Large intestine (tissue), 12 donors: ENCODE measurements at places on chromosomes 2 and 18. TPM values are rescaled to one million over a fixed set of nuclear protein-coding genes. Genes with fewer than 3 reads are reported as not detected.

RPRM gene
- polyA plus RNA-seq: 3.2 TPM

GRB14 gene
- 8.7 TPM for polyA plus RNA-seq

SMAD7 gene
- polyA plus RNA-seq: 59.4 TPM

RGPD4 gene
- 0.01 TPM for polyA plus RNA-seq

CCT7 gene
- polyA plus RNA-seq: 169 TPM

TRABD2A gene
- polyA plus RNA-seq: 18.0 TPM

LRATD1 gene
- polyA plus RNA-seq: 67.3 TPM

RGPD8 gene
- 3.9 TPM for polyA plus RNA-seq

CAPN13 gene
- 19.7 TPM for polyA plus RNA-seq

SLC30A3 gene
- polyA plus RNA-seq: 0.57 TPM

IL18R1 gene
- 6.9 TPM for polyA plus RNA-seq

LYG2 gene
- polyA plus RNA-seq: 0.16 TPM

PTGR3 gene
- polyA plus RNA-seq: 46.9 TPM

SIX2 gene
- polyA plus RNA-seq: 0.03 TPM

- DNase-seq: no peak
- no peaks in the 10 kb centered on the region for H3K36me3 ChIP-seq
- no peak overlapping the region for H3K27ac ChIP-seq
- H3K27me3 ChIP-seq: no peaks in the 10 kb centered on the region
- no peak overlapping the region for H3K4me3 ChIP-seq
- no peaks in the 10 kb centered on the region for H3K4me1 ChIP-seq
Measured at GRCh38 chr2:72236445-72237067, 88.9 kb upstream of the CYP26B1 start.

- no peaks in the 10 kb centered on the region for H3K36me3 ChIP-seq
- no peak overlapping the region for H3K27ac ChIP-seq
- no peak for DNase-seq
- no peak overlapping the region for H3K4me3 ChIP-seq
- no peaks in the 10 kb centered on the region for H3K4me1 ChIP-seq
- no peaks in the 10 kb centered on the region for H3K27me3 ChIP-seq
Measured at GRCh38 chr2:191580581-191580980, 97.4 kb upstream of the NABP1 start.

DNA sequence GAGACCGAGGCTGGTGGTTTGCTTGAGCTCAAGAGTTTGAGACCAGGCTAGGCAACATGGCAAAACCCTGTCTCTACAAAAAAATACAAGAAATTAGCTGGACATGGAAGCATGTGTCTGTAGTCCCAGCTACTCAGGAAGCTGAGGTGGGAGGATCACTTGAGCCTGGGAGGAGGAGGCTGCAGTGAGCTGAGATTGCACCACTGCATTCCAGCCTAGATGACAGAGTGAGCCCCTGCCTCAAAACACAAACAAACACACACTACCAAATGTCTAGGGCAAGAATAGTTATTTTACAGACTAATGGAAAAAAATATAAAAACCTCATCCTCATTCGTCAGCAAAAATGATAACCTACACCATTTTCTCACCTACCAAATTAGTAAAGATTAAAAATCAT, 15.3 kb downstream of the BUB1 start:
- H3K36me3 ChIP-seq: peaks cover 13% of the 10 kb centered on the region
- H3K27ac ChIP-seq: no peak overlapping the region
- DNase-seq: no peak
- H3K4me1 ChIP-seq: peaks cover 4% of the 10 kb centered on the region
- H3K27me3 ChIP-seq: no peaks in the 10 kb centered on the region

DNA sequence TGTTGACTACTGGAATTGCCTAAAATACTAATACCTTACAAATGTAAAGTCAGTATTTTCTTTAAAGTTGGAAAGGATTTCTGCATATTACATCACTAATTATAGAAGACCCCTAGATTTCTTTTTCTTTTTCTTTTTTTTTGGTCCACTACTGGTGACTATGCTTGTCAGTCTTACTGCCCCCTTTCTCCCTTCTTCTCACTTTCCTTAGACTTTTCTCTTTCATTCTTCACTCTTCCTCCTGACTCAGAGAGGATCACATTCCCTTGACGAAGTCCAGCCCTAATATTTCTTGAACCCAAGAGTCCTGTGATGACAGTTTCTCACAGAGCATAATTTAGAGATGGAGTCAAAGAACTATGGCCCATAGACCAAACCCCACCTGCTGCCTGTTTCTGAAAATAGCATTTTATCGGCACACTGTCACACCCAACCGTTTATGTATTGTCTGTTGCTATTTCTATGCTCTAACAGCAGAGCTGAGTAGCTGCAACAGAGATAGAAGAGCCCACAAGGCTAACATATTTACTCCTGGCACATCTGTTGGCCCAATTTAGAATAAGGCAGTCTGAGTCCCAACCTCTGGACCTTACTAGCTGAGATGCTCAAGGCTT, 40.6 kb upstream of the RIOK3 start:
- H3K4me1 ChIP-seq: peaks cover 3% of the 10 kb centered on the region
- no peaks in the 10 kb centered on the region for H3K36me3 ChIP-seq
- H3K27ac ChIP-seq: no peak overlapping the region
- H3K27me3 ChIP-seq: no peaks in the 10 kb centered on the region
- H3K4me3 ChIP-seq: no peak overlapping the region
- DNase-seq: no peak

DNA sequence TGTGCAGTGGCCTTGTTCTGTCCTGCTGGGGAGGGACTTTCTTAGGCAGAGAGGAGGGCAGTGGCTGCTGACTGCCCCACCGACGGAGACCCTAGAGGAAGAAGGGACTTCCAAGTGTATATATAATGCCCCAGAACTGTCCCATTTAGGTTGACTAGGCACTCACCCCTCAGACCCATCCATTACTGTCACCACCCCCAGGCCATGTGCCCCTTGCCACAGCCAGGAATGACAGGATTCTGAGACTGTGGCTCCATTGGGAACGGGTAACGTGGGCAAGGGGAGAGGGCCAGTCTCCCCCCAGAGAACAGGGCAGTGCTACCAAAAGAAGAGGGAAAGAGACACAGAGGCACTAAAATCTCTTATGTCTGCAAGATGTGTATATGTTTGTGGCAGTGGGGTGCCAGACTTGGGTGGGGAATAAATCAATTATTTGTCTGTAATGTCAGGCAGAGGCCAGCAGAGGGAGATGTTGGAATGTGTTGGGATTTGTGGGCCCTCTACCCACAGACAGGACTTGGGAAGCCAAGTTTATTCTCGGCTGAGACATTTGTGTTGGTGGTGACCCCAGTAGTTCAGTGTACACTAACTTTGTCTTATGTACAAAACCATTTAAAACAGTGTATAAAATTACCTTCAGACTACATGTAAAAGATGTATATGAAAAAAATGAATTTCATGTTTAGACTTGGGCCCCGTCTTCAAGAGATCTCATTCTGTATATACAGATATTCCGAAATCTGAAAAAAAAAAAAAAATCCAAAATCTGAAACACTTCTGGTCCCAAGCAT, 24.0 kb upstream of the TMEM37 start:
- peak overlapping the region; percentile 84 for H3K27ac ChIP-seq
- no peaks in the 10 kb centered on the region for H3K27me3 ChIP-seq
- H3K4me3 ChIP-seq: no peak overlapping the region

DNA sequence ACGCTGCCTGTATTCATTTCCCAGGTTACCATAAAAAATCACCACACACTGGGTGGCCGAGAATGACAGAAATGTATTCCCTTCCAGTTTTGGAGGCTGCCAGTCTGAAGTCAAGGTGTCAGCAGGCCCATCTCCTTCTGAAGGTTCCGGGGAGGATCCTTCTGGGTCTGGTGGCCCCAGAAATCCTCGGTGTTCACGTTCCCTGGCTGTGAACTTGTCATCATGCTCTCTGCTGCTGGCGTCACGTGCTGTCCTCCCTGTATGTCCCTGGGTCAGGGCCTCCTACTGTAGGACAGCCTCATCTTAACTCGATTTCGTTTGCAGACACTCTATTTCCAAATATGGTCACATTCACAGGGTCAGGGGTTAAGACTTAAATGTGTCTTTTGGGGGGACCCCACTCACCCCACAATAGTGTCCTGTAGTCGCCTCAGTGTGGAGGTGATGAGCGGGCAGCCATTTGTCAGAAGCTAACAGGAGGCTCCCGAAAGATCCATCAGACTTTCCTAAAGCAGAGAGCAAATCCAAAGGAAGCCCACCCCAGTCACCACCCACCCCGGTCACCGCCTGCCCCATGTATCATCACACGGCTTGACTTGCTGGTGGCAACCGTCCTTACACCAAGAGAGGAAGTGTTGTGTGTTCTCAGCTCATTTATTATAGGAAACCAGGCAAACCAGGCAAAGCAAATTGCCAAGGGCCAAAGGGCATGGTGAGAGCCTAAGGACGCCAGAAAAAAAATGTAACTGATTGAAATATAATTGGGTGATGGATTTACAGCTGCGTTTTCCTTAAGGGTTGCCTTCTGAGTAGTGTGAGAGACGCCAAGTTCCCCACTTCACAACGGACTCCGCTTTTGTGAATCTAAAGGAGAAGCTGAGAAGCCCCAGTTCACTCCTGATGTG, 148.8 kb upstream of the ZNF236 start:
- H3K36me3 ChIP-seq: no peaks in the 10 kb centered on the region
- DNase-seq: no peak
- H3K27me3 ChIP-seq: no peaks in the 10 kb centered on the region
- H3K4me1 ChIP-seq: no peaks in the 10 kb centered on the region

DNA sequence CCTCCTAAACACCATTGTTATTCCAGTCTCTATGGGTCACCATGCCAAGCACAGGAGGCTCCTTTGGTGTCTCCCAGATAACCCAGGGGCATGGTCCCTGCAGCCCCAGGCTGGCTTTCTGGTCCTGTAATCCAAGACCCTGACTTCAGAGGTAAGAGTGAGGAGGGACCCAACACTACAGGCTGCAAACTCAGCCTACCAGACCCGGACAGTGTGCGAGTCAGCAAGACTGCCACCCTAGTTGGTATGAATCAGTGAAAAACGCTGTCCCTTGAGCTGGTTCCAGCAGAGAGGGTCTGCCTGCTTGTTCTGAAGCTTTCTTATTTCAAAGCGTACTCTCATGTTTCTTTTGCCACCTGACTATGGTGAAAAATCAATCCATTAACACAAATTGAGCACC, 47.6 kb upstream of the ZFP36L2 start:
- H3K36me3 ChIP-seq: no peaks in the 10 kb centered on the region
- no peaks in the 10 kb centered on the region for H3K27me3 ChIP-seq
- no peak for DNase-seq
- H3K4me3 ChIP-seq: no peak overlapping the region
- H3K27ac ChIP-seq: no peak overlapping the region

DNA sequence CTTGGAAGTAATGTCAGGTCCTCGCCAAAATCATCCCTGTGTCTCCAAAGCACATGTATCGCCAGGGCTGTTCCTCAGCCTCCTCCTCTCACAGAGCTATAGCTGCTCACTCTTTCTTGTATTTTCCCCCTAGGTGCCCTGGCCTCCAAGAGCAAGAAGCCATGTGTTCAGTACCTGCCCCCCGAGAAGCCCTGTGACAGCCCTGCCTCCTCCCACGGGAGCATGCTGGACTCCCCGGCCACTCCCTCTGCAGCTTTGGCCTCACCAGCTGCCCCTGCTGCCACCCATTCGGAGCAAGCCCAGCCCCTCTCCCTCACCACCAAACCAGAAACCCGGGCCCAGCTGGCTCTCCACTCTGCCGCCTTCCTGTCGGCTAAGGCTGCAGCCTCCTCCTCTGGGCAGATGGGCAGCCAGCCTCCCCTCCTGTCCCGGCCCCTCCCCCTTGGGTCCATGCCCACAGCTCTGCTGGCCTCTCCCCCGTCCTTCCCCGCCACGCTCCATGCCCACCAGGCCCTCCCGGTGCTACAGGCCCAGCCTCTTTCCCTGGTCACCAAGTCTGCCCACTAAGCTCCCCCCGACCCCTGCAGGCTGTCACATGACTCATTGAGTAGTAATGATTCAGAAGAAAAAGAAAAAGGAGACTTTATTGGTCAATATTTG, 18.8 kb downstream of the TGOLN2 start:
- H3K36me3 ChIP-seq: peaks cover 45% of the 10 kb centered on the region
- H3K27ac ChIP-seq: peak overlapping the region; percentile 19
- DNase-seq: peak; percentile 29
- no peak overlapping the region for H3K4me3 ChIP-seq

DNA sequence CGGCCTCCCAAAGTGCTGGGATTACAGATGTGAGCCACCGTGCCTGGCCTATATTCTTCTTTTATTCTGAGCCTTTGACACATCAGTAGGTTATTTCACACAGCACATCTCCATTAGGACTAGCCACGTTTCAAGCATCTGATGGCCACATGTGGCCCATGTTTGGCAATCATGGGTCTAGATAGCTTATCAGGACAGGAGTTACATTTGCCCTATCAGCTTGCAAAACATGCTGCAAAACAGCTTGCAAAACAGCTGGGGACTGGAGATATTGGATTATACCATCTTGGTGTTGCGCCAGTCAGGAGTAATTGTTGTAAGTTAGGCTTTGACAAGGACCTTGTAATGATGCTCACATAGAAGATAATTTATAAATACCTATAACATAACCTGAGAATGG, 94.9 kb downstream of the GBX2 start:
- peaks cover 3% of the 10 kb centered on the region for H3K36me3 ChIP-seq
- no peaks in the 10 kb centered on the region for H3K27me3 ChIP-seq
- peaks cover 17% of the 10 kb centered on the region for H3K4me1 ChIP-seq
- peak; percentile 45 for DNase-seq

GRCh38 chr18:79440316-79441110, 44.8 kb downstream of the NFATC1 start:
- H3K4me3 ChIP-seq: no peak overlapping the region
- DNase-seq: no peak
- no peak overlapping the region for H3K27ac ChIP-seq
- H3K27me3 ChIP-seq: peaks cover 3% of the 10 kb centered on the region

DNA sequence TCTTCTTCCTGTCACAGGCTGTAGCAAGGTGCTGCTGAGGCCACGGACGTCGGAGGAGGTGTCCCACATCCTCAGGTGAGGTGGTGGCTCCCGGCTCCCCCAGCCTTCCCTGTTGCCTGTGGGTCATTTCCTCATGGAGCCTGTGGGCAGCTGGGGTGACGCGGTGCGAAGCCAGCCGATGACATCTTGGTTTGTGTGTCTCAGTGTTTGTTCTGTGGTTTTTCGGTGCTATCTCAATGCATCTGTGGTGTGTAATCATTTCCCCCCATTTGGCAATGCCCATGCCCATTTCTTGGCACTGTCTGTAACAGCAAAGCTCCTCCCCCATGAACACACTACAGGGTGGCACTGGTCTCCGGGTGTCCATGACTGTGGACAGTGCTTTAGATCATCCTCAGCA, 6.6 kb downstream of the D2HGDH start:
- H3K4me3 ChIP-seq: no peak overlapping the region
- peaks cover 38% of the 10 kb centered on the region for H3K36me3 ChIP-seq
- no peaks in the 10 kb centered on the region for H3K27me3 ChIP-seq

GRCh38 chr18:50642439-50642838, 82.6 kb downstream of the MAPK4 start:
- H3K27ac ChIP-seq: no peak overlapping the region
- no peak for DNase-seq
- no peak overlapping the region for H3K4me3 ChIP-seq
- H3K4me1 ChIP-seq: no peaks in the 10 kb centered on the region
- H3K27me3 ChIP-seq: no peaks in the 10 kb centered on the region

DNA sequence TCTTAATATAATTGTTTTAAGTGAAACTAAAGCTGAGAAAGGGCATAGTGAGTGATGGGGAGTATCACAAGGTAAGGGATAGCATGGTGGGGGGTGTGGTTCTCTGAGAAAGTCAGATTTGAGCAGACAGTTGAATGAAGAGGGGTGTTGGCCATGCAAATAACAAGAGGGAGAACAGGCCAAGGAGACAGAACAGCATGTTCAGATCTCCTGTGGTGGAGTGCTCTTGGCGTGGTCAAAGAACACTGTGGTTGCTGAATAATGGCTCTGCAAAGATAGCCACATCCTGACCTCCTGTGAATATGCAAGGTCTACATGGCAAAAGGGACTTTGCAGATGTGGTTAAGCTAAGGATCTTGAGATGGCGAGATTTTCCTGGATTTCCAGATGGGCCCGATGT, 389.2 kb downstream of the TMEM182 start:
- no peak for DNase-seq
- no peaks in the 10 kb centered on the region for H3K36me3 ChIP-seq
- no peaks in the 10 kb centered on the region for H3K27me3 ChIP-seq
- H3K4me1 ChIP-seq: no peaks in the 10 kb centered on the region
- H3K27ac ChIP-seq: no peak overlapping the region
